Endodermal cell (in vitro differentiated cells): ENCODE measurements at places on chromosomes 13 and 19.

DNA sequence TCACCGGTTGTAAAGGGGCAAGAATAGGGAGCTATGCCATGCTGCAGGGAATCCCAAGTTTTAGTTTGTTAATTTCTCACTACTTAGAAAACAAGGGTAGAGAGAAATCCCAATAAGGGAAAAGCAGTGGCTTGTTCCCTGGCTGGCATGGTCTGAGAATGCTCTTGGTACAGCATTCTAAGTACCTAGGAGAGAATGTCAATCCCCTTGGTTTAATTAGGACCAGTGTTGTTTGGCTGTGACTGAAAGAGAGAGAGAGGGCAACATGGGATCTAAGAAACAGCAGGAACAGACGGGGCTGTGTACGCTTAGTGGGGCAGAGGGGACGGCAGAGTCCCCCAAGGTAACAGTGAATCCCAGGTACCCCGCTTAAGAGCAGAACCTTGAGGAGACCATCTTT is 228.8 kb downstream of the PCDH9 start:
- H3K4me1 ChIP-seq = no peaks in the 10 kb centered on the region
- no peak overlapping the region for H3K27ac ChIP-seq
- no peaks in the 10 kb centered on the region for H3K36me3 ChIP-seq
- H3K4me3 ChIP-seq = no peak overlapping the region
- no peaks in the 10 kb centered on the region for H3K27me3 ChIP-seq
- DNase-seq = peak; percentile 31

- no peak overlapping the region for H3K4me3 ChIP-seq
- H3K4me1 ChIP-seq = peaks cover 8% of the 10 kb centered on the region
- peaks cover 9% of the 10 kb centered on the region for H3K36me3 ChIP-seq
- DNase-seq = no peak
- no peak overlapping the region for H3K27ac ChIP-seq
Observed at GRCh38 chr13:100240109-100240779, 151.4 kb downstream of the PCCA start.

- H3K4me1 ChIP-seq = no peaks in the 10 kb centered on the region
- DNase-seq = peak; percentile 88
Observed at GRCh38 chr19:35153701-35154524, 622 bp upstream of the FXYD5 start.

GRCh38 chr13:94232956-94233355 is 246.5 kb downstream of the DCT start:
- no peaks in the 10 kb centered on the region for H3K36me3 ChIP-seq
- no peaks in the 10 kb centered on the region for H3K4me1 ChIP-seq
- no peak overlapping the region for H3K27ac ChIP-seq
- H3K27me3 ChIP-seq = no peaks in the 10 kb centered on the region
- DNase-seq = no peak

DNA sequence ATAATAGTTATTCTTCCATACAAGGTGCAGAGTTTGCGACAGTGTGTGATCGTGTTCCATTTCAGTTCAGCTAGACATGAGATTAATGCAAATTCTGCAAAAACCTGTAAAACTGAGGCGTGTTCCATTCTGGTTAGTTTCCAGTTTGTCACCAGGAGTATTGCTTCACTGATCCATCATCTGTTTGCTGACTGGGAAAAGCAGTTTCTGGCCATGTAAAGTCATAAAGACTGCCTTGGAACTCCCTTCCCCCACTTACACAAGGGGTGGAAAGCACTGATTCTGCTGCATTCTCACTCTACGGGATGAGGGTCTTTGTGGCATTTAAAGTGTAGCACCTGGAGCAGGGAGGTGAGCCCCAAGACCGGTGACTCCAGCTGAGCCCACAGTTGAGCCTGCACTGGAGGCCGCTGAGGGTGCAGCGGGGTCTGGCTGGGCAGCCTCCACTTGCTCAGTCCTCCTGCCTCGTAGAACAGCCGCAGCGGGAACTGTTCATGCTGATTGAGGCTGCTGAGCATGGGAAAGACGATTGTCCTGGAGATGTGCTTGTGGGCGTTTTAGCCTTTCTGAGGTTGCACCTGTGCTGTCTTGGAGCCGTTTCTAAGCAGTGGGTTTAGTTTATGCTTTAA is 2.0 kb downstream of the ZNF57 start:
- no peak for DNase-seq
- no peaks in the 10 kb centered on the region for H3K27me3 ChIP-seq
- H3K27ac ChIP-seq = no peak overlapping the region
- no peaks in the 10 kb centered on the region for H3K36me3 ChIP-seq

DNA sequence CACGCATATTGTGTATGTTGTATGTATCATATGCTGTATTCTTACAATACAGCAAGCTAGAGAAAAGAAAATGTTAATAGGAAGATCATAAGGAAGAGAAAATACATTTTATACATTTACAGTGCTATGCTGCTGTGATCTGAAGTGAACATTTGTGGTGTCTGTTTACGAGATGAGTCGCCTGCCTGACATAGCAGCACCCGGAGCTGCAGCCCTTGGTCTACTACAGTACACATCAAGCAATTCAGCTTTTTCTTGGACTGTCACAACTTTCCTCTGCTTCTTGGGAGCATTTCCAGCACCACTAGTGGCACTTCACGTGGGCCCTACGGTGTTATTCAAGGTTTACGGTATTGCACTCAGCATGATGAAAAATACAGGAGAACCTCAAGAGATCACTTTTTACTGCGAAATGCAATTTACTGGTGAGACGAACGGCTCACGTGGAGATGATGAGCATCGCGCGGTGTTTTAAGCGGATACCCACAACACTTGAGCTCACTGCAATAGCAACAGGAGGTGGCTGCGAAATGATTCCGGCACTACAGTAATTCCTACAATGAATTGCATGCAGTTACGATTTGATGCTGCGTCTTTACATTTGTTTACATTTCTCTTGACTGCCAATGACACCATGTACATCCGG is 308.4 kb downstream of the FGF9 start:
- peaks cover 4% of the 10 kb centered on the region for H3K4me1 ChIP-seq
- DNase-seq = no peak
- H3K27me3 ChIP-seq = no peaks in the 10 kb centered on the region
- no peak overlapping the region for H3K27ac ChIP-seq
- no peaks in the 10 kb centered on the region for H3K36me3 ChIP-seq
- no peak overlapping the region for H3K4me3 ChIP-seq

- H3K4me3 ChIP-seq = no peak overlapping the region
- H3K27me3 ChIP-seq = no peaks in the 10 kb centered on the region
- no peak overlapping the region for H3K27ac ChIP-seq
- DNase-seq = no peak
- H3K4me1 ChIP-seq = no peaks in the 10 kb centered on the region
- H3K36me3 ChIP-seq = no peaks in the 10 kb centered on the region
Observed at GRCh38 chr13:72126424-72126823, 259.4 kb upstream of the DACH1 start.

GRCh38 chr19:13095934-13096927 is 6.4 kb downstream of the LYL1 start:
- DNase-seq = peak; percentile 92
- peaks cover 11% of the 10 kb centered on the region for H3K4me1 ChIP-seq
- H3K36me3 ChIP-seq = no peaks in the 10 kb centered on the region
- peak overlapping the region; percentile 63 for H3K4me3 ChIP-seq

GRCh38 chr19:7897292-7897691 is 6.4 kb upstream of the MAP2K7 start:
- H3K27me3 ChIP-seq = no peaks in the 10 kb centered on the region
- no peaks in the 10 kb centered on the region for H3K4me1 ChIP-seq
- H3K36me3 ChIP-seq = no peaks in the 10 kb centered on the region
- H3K4me3 ChIP-seq = no peak overlapping the region
- H3K27ac ChIP-seq = no peak overlapping the region
- DNase-seq = no peak

DNA sequence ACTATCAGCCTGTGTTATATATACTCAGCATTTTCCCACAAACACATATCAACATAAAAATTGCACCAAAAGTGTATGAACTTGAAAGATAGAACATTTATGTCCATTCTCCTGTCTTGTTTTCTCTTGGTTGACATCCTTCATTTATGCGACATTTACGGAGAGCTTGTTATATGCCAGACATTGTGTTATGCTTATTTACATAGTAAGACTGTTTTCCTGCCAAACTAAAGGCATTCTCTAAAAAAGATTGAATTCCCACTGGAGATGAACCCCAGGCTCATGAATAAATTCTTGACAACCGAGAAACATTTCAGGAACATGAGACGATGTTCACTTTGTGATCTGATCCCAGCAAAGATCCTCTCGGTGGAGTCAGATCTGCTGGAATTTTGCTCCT is 131.0 kb downstream of the RAP2A start:
- no peaks in the 10 kb centered on the region for H3K36me3 ChIP-seq
- H3K4me1 ChIP-seq = peaks cover 10% of the 10 kb centered on the region
- DNase-seq = no peak
- H3K27ac ChIP-seq = no peak overlapping the region
- H3K27me3 ChIP-seq = no peaks in the 10 kb centered on the region

DNA sequence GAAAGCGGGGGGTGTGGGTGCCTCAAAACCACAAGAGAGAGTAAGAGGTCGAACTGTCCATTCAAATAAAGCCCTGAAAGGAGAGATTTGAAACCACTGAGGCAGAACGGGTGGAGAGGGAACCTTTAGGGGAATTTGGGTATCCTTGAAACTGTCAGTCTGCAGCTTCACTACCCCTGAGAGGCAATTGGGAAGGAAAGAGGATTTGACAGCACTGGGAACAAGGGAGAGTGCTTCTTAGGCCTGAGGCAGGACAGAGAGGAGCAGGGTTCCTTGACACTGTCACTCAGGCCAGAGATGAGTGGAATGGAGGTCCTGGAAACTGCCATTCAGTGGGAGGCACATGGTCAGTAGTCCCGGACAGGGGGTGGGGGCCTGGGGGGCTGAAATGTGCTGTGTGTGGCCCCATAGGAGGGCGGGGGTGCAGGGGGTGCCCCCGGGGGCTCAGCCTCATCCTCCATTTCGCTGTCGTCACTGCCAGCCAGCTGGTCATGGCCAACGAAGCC is 5.0 kb downstream of the GFY start:
- H3K27ac ChIP-seq = no peak overlapping the region
- no peak overlapping the region for H3K4me3 ChIP-seq
- no peak for DNase-seq
- H3K4me1 ChIP-seq = no peaks in the 10 kb centered on the region
- no peaks in the 10 kb centered on the region for H3K36me3 ChIP-seq
- H3K27me3 ChIP-seq = peaks cover 100% of the 10 kb centered on the region

- no peak overlapping the region for H3K27ac ChIP-seq
- no peaks in the 10 kb centered on the region for H3K4me1 ChIP-seq
- H3K27me3 ChIP-seq = no peaks in the 10 kb centered on the region
- no peak overlapping the region for H3K4me3 ChIP-seq
Observed at GRCh38 chr19:44692379-44692721, 6.6 kb upstream of the CEACAM16 start.

GRCh38 chr13:52830946-52831345 is 17.5 kb downstream of the PCDH8 start:
- H3K27ac ChIP-seq = no peak overlapping the region
- no peaks in the 10 kb centered on the region for H3K27me3 ChIP-seq
- H3K4me1 ChIP-seq = peaks cover 10% of the 10 kb centered on the region
- H3K36me3 ChIP-seq = no peaks in the 10 kb centered on the region

GRCh38 chr19:5832527-5833216 is 6.8 kb downstream of the FUT6 start:
- DNase-seq = no peak
- H3K4me1 ChIP-seq = no peaks in the 10 kb centered on the region
- no peaks in the 10 kb centered on the region for H3K27me3 ChIP-seq

- H3K4me3 ChIP-seq = no peak overlapping the region
- H3K27ac ChIP-seq = no peak overlapping the region
- no peaks in the 10 kb centered on the region for H3K27me3 ChIP-seq
- no peaks in the 10 kb centered on the region for H3K36me3 ChIP-seq
Observed at GRCh38 chr19:18477974-18478373, 40.0 kb upstream of the ISYNA1 start.

GRCh38 chr13:35936246-35936978 is 194.8 kb downstream of the DCLK1 start:
- H3K36me3 ChIP-seq = no peaks in the 10 kb centered on the region
- H3K4me1 ChIP-seq = no peaks in the 10 kb centered on the region
- H3K4me3 ChIP-seq = no peak overlapping the region
- DNase-seq = no peak
- no peaks in the 10 kb centered on the region for H3K27me3 ChIP-seq
- H3K27ac ChIP-seq = no peak overlapping the region

- H3K4me3 ChIP-seq = no peak overlapping the region
- no peaks in the 10 kb centered on the region for H3K36me3 ChIP-seq
- DNase-seq = no peak
Observed at GRCh38 chr13:80006940-80007339, 334.0 kb downstream of the SPRY2 start.

DNA sequence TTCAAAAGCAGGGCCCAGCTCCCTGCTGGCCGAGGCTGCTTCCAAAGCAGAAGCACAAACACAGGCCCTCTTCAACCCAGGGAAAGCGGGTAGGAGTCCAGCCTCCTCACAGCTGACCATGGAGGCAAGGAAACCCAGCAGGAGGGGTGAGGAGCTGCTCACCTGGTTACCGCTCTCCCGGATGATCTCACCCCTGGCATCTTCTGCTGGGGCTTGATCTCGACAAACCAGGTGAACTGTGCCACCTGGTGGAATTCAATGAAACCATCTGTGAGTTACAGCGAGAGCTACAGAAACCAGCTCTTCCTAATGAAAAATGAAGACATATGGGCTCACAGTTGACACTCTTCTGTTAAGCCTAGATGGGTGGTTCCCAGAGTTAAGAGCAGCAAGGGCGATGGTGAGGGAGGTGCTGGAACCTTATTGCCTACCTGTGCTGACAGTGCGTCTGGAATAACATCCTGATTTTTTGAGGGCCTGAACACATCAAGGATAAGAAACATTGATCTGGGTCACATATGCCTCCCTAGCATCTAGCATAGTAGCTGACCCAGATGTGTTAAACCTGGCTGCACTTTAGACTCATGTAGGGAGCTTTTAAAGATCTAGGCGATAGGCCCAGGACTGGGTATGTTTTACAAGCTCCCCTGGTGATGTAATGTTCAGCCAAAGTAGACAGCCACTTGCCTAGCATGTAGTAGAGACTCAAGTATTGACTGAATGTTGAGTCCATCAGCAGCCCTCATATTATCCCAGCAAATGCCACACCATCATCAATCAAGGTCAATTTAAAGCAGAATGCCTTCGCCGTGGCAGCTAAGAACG is 6.1 kb downstream of the DHRS12 start:
- H3K4me3 ChIP-seq = no peak overlapping the region
- no peaks in the 10 kb centered on the region for H3K36me3 ChIP-seq
- no peaks in the 10 kb centered on the region for H3K27me3 ChIP-seq
- H3K4me1 ChIP-seq = peaks cover 25% of the 10 kb centered on the region
